ENCODE measurements at places on chromosomes 5 and 9.

DNA sequence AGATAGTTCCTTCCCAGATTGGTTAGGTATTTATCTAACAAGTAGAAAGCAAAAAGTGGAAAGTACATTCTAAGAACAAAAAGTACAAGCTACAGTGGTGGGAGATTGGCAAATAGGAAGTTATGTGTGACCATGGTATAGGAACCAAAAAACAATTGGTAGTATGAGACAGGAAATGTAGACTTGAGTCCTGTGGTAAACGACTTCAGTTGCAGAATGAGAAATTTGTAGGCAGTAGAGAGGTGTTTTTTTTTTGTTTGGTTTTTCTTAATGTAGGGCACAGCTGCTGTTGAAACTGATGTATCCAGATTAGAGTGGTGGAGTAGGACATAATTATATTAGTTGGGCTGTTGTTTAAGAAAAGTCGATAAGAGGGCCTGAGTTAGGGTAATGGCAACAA is 72.0 kb downstream of the CCNH start:
- peak; percentile 74 for DNase-seq

DNA sequence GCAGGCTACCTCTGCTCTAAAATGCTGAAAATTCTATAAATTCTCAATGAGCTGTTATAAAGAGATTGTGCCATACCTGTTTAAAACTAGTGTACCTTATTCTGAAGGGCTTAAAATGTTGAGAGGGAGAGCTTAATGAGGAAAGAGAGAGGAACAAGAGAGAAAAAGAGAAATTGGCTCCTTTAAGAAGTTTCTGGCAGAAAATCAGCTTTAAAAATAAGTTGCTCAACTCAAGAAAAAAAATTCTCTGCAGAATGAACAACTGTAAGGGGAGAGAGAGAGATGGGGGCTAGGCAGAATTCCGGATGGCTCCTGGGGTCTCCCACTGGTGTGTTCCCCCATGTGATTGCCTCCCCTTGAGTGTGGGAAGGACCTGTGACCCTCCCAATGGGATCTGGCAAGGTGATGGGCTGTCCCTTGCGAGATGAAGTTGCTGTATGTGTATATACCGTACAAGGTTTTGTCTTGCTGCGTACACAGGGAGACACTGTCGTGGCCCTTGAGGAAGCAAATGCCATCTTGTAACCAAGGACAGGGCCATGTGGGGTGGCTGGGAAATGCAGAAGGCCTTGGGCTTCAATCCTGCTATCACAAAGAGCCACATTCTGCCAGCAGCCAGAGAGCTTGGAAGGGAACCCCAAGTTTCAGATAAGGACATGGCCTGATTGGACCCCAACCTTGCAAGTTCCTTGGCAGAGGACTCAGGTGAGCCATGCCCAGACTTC is 64.3 kb upstream of the S1PR3 start:
- peak; percentile 54 for DNase-seq

DNA sequence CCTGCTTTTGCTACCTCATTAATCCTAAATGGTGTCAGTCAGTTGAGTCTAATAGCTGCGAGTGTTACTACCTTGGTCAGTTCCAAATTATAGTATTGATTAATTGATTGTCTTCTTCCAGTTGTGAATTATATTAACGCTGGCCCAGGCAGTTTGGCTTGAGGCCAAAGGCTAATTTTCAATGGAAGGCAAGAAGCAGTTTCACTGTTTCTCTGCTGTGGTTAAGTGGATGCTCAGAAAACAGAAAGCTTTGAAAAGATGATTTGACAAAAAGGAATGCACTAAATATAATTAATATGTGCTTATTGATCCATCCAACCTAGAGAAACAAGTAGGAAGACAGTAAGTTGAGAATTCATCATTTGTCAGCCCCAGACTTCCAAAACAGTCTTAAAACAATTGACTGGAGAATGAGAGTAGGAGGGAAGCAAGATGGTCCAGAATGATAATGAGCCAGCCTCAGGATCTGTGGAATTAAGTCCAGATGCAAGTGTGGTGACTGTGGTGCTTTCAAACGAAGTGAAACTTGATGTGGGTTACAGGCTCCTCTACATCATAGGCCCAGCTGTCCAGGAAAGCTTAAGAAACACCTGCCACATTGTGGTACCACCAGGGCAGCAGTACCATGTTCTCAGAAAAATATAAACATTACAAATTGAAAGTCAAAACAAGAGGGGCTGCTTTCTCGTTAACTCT is 1371.0 kb upstream of the DMAC1 start:
- DNase-seq = no peak

- DNase-seq = no peak
Observed at GRCh38 chr5:159163701-159164046, 45.7 kb downstream of the RNF145 start.

- no peak for DNase-seq
Observed at GRCh38 chr5:65413822-65414221, 67.9 kb downstream of the ADAMTS6 start.
